ENCODE measurements at places on chromosomes 7 and 10.
A peak's percentile ranks its signal among the peaks of the same experiment; 100 is the strongest.

DNA sequence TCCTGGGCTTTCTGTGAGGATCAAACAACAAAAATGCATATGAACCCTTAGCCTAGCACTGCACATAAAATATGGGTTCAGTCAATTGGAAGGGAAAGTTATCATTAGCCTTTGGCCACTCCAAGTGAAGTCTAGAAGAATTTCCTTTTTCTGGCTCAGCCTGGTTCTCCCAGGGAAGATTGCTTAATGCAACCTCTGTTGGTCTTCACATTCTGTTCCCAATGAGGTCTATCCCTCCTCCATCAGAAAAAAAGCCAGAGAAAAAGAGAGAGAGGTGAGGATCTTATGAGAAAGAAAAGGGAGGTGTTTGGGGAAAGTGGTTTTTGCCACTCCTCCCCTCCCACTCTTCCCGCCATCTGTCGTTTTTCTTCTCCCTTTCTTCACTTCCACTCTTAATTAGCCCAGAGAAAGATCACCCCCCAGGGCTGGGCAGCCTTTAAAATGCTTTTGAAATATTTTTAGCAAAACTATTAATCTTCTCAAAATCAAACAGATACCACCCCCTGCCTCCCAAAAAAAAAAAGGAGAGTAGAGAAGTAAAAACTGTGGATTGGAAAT is 31.1 kb downstream of the CPVL start:
- DNase-seq, result no peak

GRCh38 chr10:131650771-131651673 is 249.8 kb upstream of the PPP2R2D start:
- DNase-seq, result no peak

GRCh38 chr10:21273400-21273968 is 252.0 kb downstream of the SKIDA1 start:
- no peak for DNase-seq

DNA sequence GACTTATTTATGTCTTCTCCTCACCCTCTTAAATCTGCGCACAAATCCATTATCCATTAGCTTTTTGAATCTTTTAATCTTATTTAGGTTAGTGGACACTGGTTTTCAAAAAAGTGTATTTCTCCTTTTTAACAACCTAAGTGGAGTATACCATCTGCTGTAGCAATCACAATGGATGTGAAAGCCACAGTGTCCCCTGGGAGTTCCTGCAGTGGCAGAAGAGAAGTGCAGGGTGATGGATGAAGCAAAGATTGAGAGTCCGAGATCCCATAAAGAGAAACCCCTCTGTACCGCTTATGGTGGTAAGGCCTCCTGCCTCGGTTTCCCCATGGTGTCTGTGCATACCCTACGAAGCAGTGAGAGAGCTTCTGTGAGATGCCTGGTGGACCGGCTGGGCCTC is 236.4 kb downstream of the COBL start:
- DNase-seq, result no peak

DNA sequence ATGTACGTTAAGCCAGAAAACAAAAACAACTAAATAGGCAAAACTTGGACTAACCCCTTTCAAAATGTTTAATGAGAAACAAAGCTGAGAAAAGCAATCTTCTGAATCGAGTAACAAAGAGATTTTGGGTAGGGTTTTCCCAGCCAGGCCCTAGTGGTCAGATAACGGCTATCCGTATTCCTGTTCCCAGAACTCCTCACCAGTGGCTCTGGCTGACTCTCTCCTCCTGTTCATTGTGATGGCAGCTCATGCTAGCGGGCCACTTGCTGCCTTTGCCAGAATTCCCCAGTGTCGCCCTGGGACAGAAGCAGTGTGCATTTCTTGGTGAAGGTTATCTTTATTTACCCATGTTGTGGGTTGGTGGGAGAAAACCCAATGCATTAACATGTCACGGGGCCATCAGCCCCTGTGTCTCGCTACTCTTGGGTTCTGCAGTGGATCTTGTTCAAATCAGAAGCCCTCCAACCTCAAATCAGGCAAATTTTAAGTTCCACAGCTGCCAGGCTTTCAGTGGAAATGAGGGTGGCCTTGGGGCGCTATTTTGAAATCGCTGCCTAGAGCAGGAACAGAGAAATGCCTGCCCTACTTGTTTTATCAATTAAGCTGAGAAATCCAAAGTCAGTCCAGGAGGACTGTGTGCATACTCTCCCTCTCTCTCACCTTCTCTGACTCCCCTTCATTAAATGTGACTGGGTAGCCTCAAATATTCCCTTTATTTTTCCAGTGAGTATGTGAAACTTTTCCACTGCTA is 164.5 kb upstream of the NPVF start:
- DNase-seq, result no peak

GRCh38 chr10:128084991-128085390 is 41.2 kb downstream of the MKI67 start:
- no peak for DNase-seq

DNA sequence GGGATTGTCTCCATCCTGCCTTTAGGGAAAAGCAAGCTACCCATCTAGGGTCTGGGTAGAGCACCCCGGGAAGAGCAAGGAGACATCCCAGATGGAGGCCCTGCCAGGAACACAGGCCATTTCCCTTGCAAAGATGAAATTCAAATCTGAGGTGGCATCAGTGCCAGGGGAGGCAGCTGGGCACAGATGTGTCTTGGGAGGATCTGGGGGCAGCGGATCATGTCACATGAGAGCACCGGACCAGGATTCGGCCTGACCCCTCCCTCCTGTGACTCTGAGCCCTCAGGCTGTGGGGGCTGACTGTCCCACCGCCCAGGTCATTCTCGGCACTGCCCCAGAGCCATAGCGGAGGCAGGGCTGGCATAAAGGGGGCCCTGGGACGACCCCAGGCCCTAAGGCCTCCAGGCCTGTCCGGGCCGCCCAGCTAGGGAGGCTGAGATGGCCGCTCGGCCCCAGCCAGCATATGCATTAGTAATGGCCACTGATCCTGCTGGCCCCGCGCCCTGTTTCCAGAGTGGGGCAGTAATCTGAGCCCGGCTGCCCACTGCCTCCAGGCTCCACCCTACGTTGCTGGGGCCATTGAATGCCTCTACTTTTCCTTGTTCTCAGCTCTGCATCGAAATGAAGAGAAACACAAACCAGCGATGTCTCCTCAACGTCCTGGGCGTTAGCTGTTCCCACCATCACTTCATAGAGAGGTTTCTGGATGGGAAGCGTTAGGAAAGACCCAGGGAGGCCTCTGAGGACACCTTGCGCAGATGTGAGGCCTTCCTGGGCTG is 148.5 kb downstream of the UBE2H start:
- no peak for DNase-seq

DNA sequence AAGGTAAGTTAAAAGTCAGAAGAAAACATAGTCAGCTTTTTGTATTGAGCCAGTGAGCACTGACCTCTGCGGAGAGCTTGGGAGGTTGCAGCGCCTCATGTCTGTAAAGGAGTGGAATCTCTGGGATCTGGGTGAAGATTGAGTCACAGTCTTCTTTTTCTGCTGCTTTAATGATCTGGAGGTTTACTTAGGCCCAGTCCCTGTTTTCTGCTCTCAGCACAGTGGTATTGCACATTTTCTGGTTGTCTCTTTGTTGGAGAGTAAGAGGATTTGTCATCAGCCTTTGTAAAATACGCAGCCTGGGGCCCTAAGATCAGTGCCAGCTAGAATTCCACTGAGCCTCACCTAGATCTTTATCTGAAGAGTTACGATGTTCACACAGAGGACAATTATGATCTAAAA is 58.3 kb upstream of the GJD4 start:
- DNase-seq, result peak; percentile 40

DNA sequence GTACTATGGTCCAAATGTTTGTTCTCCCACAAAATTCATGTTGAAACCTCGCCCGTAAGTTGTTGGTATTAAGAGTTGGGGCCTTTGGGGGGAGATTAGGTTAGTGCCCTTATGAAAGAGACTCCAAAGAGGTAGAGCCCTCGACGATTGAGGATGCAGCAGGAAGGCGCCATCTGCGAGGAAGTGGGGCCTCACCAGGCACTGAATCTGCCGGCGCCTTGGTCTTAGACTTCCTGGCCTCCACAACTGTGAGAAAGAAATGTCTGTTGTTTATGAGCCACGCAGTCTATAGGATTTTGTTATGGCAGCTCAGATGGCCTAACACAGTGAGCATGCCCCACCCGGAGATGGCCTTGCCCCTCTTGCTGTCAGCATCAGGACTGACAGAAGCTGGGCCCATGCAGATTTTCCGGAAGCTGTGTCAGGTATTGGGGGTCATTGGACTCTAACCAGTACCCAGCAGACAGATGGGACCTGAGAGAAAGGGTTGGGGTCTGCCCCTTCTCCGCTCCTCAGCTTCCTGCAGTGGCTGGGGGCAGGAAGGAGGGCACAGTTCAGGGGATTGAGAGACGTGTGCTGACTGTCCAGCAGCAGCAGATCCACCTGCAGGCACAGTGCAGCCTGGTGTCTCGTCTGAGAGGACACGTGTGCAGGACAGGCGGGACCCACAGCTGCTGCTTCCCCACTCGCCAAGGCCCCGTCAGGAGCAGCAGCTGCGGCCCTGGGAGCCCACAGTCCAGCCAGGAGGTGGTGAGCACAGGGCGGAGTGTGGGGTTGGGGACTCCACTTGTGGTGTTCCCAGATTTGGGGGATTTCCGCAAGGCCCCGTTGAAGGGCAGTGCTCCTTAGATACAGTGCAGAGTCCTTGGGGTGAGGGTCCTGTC is 47.8 kb downstream of the MGMT start:
- DNase-seq, result no peak
